ENCODE measurements at places on chromosomes 3 and 15.

DNA sequence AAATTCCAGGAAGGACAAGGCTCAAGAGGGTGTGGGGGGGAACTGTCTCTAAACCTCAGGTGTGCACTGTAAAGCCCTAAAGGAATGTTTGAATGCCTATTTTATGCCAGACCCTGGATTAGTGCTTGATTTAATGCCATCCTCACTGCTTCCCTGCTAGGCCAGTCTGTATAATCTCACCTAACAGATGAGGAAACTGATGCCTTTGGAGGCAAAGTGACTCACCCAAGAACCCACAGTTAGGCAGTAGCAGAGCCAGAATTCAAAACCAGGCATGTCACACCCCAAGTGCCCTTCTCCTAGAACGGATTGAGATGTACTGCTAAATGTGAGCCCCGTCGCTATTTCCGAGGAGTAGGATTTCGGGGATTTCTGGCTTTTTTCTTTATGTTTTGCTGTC is 7.8 kb downstream of the CAMK1 start:
- no peak for DNase-seq

DNA sequence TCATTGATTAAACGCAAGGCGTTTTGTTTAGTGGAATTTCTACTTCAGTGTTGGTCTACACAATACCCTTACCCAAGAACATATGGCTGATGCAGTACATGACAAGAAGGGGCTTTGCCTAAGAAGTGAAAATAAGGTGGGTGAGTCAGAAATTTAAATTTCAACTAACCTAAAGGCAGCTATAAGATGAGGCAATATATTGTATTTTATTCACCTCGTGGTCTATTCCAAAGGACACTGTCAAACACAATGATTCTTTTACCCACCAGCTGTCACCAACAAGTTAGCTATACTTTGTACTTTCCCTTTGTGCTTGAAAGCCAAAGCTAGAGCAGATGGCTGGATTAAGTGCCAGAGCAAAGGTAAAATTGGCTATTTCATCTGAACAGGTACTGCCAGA is 10.9 kb upstream of the SETMAR start:
- no peak for DNase-seq

- no peak for DNase-seq
These were observed 482.2 kb upstream of the PDZRN3 start for GRCh38 chr3:74106925-74107324.

DNA sequence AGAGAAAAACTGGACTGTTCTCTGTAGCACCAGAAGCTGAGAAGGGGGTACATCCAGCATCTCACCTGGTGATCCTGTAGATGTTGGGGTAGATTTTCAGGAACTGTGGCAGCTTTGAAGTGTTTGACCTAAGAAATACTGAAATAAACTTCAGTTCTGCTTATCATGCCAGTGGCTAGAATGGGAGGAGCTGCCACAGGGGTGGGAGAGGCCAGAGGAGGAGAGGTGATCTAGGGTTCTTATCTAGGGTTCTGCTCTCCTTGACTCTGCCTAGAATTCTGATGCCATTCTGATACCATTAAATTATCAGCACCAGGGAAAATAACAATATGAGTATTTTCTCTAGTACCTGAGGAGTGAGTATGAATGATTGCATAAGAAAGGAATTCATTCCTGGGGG is 10.2 kb upstream of the CPOX start:
- no peak for DNase-seq

DNA sequence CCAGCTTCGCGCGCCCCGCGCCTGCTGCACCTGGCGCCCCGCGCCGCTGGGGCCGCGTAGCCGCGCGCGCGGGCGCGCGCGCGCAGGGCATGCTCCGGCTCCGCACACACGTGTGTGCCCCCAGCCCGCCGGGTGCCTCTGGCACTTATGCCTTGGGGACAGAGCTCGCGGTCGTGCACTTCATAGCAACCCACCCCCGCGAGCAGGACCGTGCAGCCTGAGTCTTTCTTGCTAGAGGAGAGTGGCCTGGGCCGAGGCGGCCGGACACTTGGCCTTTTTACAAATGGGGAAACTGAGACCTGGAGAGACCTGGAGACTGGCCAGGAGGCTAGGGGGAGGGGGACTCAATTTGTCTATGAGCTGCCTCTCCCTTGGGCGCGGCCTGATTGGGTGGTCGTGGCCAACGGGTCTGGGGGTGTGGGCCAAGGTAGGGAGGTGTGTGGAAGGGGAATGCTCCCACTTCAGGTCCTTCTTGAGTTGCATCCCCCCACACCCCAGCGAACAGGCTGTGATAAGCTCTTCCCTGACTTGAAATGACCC is 562 bp downstream of the NBEAL2 start:
- no peak for DNase-seq

DNA sequence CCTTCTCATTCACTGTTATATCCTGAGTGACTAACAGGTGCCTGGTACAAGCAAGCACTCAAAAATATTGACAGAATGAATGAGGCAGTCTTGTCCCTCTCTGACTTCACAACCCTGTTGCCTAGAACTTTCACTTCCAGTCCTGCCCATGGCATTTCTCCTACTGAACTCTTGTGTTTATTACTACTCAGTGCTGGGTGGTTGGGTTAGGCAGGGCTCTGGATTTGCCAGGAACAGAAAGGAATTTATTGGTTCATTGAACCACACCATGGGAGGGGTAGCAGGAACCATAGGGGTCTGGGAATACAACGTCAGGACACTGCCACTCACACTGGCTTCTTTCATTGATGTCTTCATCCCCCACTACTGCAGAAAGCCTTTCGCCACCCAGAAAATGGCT is 41.9 kb upstream of the SEMA4B start:
- DNase-seq: no peak

GRCh38 chr15:75356006-75356405 is 9.2 kb downstream of the NEIL1 start:
- DNase-seq: no peak

DNA sequence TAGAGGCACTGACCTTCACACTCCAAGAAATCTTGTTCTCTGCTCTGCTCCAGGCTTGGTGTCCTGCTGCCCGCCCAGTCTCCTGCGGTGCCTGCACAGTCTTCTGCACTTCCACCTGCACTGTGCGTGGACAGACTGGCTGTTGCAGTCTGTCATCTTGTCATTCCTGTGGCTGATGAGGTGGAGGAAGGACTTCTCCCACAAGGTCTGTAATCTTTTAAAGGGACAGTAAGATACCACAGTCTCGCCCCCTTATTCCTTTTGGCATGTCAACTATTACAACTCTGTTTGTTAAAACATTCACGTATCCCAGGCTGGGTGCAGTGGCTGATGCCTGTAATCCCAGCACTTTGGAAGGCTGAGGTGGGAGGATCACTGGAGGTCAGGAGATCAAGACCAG is 54.1 kb upstream of the IGF2BP2 start:
- DNase-seq: no peak

DNA sequence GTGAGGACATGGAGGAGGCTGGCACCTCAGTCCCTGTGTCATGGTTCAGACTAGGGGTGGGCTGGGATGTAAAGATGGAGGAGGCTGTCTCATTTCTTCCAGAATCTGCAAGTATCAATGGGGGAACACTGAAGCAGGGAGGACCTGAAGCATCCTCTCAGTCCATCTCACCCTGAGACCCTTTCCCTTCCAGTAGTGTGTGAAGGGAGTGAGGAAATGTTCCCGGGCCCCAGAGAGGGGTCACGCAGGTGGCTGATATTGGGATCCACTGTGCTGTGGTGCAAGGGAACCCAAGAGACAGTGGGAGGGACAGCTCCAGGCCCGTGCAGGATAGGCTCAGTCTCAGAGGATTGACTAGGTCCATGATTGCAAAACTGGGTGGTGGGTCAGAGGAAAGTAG is 72.2 kb upstream of the ADPGK start:
- no peak for DNase-seq

DNA sequence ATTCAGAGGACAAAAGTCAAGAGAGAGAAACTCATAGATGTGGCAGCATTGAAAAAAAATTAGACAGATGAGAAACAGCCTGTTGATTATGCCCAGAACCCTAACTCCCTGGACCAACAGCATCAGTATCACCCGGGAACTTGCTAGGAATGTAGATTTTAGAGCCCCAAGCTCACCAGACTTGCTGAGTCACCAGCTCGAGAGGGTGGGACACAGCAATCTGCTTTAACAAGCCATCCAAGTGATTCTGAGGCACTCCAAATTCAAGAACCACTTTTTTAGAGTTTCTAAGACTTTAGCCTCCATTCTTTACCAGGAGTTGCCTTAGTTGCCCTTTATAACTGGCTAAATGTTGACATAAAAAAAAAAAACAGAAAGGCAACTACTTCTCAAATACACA is 70.9 kb downstream of the CGGBP1 start:
- no peak for DNase-seq

DNA sequence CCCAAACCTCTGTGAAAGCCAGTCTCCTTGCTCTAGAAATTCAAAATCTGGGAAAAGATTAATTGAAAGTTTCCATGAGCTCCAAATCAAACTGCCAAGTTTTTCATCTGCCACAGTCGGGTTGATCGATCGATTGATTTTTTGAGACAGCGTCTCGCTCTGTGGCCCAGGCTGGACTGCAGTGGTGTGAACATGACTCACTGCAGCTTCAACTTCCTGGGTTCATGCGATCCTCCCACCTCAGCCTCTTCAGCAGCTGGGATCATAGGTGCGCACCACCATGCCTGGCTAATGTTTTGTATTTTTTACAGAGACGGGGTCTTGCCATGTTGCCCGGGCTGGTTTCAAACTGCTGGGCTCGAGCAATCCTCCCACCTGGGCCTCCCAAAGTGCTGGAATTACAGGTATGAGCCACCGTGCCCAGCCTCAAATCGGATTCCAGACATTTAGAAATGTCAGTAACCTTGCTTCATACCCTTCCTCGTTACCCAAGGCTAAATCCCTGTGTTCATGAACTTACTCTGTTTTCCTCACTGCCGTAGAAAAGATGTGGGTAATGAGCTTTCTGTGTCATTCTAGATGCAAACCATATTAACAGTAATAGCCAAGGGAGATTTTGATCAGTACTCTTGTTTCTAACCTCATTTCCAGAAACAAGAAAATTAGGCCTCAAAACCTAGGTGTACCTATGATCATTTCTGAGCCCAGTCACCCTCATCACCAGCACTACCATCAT is 105.9 kb upstream of the AKAP13 start:
- no peak for DNase-seq

DNA sequence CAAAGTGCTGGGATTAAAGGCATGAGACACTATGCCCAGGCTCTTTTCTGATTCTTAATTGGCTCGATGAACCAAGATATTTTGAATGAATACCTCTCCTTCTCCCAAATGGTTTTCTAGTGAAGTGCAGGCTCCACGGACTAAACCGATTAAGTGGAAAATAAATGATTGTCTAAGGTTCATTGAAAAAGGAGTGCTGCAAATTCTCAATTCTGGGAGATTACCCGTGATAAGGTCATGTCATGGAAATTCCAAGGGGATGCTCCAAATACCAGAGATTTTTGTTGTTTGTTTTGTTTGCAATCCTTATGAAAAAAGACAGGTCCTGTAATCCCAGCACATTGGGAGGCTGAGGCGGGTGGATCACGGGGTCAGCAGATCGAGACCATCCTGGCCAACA is 406.9 kb upstream of the TBL1XR1 start:
- DNase-seq: no peak

GRCh38 chr3:134527538-134528186 is 41.8 kb downstream of the CEP63 start:
- DNase-seq: no peak

- no peak for DNase-seq
These were observed 80.7 kb downstream of the ZNF148 start for GRCh38 chr3:125294411-125294810.

DNA sequence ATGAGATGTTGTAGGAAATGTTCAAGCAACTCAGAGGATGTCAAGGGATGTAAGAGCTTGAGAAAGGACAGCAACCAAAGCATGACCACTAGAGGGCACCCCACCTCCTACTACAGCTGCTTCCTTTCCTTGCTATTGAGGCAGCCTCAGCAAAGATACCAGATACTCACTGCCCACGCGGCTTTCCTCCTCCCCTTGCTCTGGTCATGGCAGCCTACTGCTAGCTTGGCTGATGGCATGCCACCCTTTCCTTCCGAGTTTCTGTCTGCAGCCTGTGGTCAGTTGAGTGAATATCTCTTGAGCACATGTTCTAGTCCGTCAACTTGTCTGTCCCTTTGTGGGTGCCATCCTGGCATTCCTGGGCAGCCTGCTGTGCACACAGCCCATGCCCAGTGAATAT is 4.4 kb upstream of the CXCR6 start:
- peak; percentile 62 for DNase-seq

GRCh38 chr3:168088106-168088720 is 7.5 kb downstream of the GOLIM4 start:
- DNase-seq: no peak

- DNase-seq: no peak
These were observed 9.1 kb upstream of the FEM1B start for GRCh38 chr15:68268405-68268804.

- DNase-seq: no peak
These were observed 235.3 kb upstream of the ST8SIA2 start for GRCh38 chr15:92158426-92158825.

- DNase-seq: no peak
These were observed 18.4 kb downstream of the HDAC11 start for GRCh38 chr3:13498354-13499060.
